ENCODE measurements at places on chromosomes 7 and 10. TPM values are rescaled to one million over a fixed set of nuclear protein-coding genes. Genes with fewer than 3 reads are reported as not detected.

Gene ADRB1
- total RNA-seq: 0.48 TPM

Gene AKR1E2
- 2.0 TPM for total RNA-seq

Gene LRRC18
- total RNA-seq: not detected

Gene NFE2L3
- 44.2 TPM for total RNA-seq

Gene HYAL4
- total RNA-seq: not detected

Gene MOGAT3
- total RNA-seq: not detected

Gene GIMAP5
- total RNA-seq: not detected

Gene SPDYE1
- not detected for total RNA-seq

All from PC-9 (cell line).